ENCODE measurements at places on chromosomes 2 and 18.

DNA sequence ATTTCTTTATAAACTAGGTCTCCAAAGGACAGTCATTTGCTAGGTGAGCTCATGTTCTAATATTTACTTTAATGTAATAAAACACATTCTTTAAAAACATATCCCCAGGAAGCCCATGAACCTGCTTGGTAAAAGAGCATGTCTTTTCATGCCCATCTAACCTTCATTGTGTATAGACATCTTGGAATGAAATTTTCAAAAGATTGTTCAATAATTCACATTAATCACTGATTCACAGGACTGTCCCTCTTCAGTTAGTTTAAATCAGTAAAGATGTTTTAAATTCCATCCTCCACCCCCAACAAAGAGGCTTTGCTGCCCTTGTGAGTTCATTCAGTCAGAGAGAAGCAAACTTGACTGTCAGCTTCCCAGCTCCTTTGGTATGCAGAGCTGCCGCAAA lies 633.4 kb upstream of the CELF4 start:
- no peak for DNase-seq

DNA sequence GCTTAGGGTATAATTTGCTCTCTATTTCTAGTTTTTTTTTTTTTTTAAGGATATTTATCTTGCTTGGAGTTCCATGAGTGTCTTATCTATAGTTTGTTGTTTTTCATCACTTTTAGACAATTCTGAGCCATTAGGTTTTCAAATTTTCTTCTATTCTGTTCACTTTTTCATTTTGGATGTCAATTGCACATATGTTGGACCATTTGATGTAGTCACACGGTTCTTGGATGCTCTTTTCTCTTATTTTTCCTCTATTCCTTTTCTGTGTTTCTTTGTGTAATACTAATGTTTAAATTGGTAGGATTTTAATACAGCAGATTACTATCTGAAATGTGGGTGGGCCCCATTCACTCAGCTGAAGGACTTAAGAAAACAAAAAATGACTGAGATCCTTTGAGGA lies 292.6 kb downstream of the CALCRL start:
- no peak for DNase-seq

- DNase-seq = no peak
Measured at GRCh38 chr2:59395119-59395518, 1154.0 kb upstream of the FANCL start.

- DNase-seq = no peak
Measured at GRCh38 chr18:79026491-79026890, 42.7 kb upstream of the ATP9B start.

DNA sequence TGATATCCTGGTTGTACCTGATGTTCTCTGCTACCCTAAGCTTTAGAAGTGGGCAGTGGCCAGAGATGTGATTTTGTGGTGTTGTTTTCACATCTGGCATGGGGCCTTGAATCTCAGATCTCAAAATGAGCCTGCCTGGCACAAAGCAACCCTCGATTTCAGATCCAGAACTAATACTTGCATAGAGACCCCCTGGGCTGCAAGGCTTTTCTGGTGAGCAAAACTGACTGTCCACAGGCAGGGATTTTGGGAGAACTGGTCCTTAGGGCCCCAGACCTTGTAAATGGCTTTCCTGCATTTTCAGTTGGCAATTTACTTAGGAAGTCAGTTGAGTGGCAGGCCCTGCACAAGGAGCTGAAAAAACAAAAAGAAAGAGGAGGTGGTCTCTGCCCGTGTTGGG lies 265.3 kb downstream of the MYCN start:
- no peak for DNase-seq

- no peak for DNase-seq
Measured at GRCh38 chr2:25132693-25133092, 35.7 kb downstream of the POMC start.

GRCh38 chr2:768451-768850 lies 91.2 kb upstream of the TMEM18 start:
- no peak for DNase-seq

- DNase-seq = no peak
Measured at GRCh38 chr2:16160281-16161084, 220.1 kb downstream of the MYCN start.

DNA sequence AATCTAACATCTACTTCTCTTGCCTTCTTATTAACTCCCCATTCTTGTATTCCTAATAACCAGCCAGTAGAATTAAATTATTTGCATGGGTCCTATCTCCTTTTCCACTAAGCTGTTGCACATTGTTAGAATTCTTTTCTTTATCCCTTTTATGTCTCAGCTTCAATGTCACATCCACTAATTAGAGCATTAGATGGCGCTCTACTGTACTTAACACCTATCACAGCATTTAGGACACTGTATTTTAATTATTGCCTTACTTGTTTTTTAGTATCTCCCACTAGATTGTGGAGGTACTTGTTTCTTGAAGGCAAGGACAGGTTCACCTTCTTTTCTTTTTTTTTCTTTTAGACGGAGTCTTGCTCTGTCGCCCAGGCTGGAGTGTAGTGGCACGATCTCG lies 3.8 kb downstream of the LIPT1 start:
- DNase-seq = no peak

DNA sequence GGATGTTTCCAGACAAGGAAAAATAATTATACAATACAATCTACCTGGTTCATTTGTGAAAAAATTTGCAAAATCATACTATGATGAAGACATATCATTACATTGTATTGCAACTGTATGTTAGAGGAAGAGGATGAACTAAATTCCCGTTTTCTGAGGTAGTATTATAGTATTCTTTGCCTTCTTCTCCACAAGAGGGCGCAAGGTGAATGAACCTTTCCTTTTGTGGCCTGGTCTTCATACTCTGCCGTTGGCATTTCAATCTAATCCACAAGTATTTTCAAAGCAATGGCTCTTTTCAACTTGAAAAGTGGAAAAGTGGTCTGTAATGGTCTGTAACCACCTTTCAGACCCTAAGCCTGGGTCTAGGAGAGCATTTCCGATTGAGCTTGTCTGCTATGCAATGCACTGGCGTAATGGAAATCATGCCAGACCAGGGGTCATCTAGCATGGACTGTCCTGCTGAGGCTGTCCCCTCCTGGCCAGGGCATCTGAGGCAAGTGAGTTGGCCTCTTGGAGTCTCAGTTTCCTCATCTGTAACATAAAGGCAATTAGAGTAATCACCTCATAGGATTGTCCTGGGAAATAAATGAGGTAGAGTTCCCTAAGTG lies 30.8 kb upstream of the ZNF396 start:
- DNase-seq = peak; percentile 47

DNA sequence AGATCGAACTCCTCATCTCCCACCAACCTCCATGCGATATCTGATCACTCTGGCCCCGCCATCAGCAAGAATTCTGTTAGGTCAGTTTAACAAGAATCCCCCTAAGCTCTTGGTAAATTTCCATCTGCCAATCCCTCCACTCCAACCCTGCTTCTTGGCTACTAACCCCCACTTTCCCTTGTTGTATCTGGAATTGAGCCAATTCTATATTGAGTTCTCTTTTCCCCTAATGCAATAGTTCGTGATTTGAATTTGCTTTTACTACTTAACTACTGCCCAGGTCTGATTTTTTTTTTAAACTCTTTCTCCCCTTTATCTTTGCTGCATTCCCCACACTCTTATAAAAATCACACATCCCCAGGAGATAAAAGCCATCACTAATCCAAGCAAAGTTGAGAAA lies 159.3 kb upstream of the STK17B start:
- DNase-seq = no peak

DNA sequence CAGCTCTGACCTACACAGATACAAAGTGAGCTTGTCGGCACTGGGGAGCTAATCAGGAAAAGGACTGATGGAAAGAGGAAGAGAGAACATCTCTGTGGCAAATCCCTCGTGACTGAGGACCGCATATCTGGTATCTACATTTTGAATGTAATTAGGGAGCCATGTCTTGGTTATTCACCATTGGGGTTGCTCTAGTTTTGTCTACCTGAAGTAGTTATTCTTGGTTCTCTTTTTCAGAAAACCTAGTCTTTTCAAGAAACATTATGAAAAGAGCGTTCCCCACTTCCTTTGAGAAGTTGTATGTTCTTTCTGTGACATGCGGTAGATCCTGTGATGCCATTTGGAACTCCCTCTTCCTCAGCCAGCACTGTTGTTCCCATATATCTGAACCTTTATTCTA lies 104.4 kb downstream of the DOCK10 start:
- no peak for DNase-seq

DNA sequence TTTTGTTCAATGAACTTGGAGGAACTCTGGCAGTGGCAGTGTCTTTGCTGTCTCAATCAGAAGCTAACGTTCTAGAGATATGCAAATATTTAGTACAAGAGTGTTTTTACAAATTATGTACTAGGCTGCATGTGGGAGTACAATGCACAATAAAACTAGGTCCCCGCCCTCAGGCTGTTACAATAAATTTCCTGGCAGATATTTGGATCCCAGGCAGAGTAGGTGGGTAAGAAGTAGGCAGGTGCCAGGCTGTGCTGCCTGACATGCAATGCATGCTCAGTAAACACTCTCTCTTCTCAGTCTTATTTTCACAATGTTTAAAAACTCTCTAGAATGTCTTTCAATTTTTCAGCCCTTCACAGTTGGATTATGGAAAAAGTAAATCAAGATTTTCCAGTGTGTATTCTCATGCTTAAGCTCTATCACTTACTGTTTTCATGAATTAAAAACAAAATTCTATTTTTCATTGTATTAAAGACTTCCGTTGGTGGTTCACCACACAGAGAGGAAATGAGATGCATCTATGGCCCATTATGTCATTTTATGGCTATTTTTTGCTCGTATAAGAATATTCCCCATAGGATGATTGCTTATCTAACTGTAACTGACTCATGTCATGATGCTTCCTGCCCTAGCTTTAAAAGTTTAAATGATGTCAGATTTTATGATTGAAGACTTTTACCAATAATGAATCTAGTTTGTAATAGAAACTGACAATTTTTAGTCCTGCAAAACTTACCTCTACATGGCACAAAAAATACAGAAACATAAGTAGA lies 346.1 kb downstream of the RND3 start:
- no peak for DNase-seq

DNA sequence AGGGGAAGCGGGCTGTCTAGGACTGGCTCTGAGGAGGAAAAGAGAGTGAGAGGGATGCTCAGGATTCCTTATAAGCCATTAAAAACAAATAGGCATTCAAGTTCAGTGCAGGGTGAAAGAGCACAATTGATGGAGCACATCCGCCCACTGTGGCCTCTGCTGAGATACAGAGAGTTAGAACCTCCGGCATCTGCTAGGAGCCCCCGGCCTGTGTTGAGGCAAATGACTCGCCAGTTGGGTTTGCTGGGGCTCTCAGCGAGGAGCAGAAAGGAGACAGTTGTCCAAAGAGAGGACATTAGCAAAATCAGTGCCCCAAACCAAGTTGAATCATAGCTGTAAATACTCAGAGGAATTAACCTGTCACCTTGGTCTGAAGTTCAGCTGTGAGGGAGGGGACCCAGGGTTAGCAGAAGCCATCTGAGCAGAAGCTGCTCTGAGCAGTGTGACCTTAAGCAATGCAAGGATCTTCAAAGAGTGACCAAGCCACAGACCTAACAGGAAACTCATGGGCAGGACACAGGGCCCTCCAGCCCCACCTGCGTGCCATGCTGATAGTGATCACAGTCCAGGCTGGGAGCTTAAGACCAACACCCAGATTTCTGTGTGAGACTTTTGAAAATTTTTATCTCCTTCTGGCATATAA lies 23.3 kb upstream of the IL18RAP start:
- no peak for DNase-seq

DNA sequence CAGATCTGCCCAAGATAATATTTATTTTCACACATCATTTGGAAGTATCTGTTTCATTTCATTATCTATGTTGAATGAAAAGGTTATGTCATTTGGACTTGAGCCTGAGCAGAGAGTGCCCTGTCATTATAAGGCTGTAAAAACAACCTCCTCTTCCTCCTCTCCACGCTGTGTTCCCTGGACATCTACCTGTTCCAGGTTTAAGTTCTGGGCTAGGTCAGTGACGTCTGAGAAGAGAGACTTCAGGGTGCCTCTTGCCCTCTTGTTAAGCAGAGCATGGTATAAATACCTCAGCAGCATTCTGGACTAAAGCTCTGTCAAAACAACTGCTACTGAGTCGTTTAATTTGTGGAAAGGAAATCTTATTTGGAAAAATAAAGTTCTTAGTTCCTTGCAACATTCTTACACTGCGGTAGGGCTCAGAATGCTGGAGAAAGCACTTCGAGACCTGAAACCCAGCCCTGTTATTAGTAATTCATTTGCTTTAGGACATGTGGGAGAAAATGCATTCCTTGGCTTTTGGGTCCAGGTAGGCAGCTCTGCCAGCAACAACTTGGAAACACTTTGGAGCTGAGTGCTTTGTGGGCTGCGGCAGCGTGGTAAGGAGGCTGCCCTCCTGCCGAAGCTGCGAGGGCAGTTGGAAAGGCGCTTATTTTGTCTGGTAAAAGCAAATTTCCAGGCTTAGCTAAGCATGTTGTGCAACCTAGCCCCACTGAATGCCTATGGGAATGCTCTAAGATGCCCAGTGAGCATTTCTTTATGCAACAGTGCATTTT lies 91.8 kb upstream of the NEDD4L start:
- no peak for DNase-seq

DNA sequence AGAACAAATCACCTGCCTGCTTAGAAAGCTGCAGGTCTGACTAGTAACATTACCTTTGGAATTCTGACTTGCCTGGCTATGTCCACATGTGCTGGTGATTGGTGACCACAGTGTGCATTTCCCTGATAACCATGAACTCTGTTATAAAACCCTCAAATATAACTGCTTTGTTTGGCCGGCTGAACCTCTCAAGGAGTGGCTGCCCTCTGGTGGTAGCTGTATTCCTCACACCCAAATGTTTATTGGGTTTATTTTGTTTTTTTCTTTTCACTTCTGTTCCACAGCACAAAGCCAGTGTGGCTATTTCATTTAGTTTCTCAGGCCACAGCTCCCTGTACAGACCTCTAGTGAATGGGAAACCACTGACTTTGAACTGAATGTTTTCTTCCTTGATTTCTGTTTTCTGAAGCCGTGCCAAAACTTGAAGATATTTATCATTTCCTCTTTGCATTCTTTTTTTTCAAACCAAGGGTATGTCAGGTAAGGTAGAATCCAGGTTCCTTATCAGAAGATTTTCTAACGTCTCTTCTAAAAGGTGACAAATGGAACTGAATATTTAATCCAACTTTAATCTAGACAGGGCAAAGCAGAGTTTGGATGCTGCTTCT lies 549.0 kb upstream of the VRK2 start:
- no peak for DNase-seq

Measured in LNCaP clone FGC (cell line).